Pancreas (tissue), 10 donors: ENCODE measurements at places on chromosomes 1 and 21. TPM values are rescaled to one million over a fixed set of nuclear protein-coding genes. Genes with fewer than 3 reads are reported as not detected.

GRCh38 chr1:15008783-15009729, 144.5 kb upstream of the TMEM51 start:
- no peaks in the 10 kb centered on the region for H3K4me1 ChIP-seq
- H3K4me3 ChIP-seq = no peak overlapping the region
- H3K27ac ChIP-seq = no peak overlapping the region

DNA sequence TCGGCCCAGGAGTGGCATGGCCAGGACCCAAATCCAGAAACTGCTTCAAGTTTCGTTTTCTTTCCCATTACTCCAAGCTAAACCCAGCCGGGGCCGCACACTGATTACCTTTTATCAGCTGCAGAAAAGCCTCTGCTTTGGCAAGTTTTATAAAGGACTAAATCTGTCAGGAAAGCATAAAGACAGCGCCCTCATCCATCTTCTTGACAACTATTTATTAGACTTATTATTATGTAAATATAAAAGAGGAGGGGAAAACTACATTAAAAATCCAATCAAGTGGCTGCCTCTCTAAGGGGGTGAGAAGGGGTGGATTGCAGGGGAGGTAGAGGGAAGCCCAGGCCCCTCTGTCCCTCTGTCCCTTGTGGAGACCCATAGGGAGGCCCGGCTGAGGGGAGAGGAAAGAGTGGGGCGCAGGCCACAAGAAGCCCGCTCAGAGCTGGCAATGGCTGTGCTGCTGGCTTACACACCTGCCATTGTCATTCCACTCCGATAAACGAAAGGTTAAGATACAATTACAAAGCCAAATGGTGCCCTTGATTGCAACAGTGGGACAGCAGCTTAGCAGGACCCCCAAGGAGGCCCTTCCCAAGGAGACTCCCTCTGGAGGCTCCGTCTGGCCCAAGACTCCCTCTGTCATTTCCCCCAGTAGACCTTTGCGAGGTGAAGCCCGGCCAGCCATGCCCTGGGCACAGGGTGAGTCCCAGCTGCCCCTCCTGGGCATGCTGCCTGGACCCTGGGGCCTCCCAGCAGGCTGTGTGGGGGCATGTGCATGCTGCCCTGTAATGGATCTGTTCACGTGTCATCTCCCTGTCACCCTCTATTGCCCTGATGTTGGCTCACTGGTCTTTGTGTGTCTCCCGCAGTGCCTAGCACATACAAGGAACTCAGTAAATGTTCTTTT, 45.4 kb downstream of the KCND3 start:
- no peaks in the 10 kb centered on the region for H3K36me3 ChIP-seq
- no peaks in the 10 kb centered on the region for H3K4me1 ChIP-seq
- no peaks in the 10 kb centered on the region for H3K27me3 ChIP-seq
- DNase-seq = no peak
- no peak overlapping the region for H3K27ac ChIP-seq

The KIF21B gene
- 0.98 TPM for total RNA-seq

The CHODL gene
- not detected for total RNA-seq
